ENCODE measurements at places on chromosomes 3 and 15.

GRCh38 chr15:52518487-52519371 lies 10.0 kb downstream of the MYO5A start:
- no peak for DNase-seq

DNA sequence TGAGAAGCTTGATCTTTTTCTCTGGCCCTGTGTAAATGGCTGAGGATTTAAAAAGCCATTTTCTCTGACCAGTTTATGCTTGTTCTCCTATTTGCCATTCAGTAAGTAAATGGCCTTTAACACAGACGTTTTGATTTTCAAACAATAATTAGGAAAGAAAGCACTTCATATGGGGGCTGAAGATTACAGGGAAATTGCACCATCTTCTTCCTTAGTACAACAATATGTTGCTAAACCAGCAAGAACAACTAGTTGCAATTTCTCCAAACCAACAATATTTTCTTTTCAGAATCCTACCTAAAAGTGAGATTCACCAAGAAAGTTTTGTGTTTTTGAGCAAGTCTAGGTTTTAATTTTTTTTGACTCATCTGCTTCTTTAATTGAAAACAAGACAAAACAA lies 80.5 kb upstream of the CCNL1 start:
- no peak for DNase-seq

DNA sequence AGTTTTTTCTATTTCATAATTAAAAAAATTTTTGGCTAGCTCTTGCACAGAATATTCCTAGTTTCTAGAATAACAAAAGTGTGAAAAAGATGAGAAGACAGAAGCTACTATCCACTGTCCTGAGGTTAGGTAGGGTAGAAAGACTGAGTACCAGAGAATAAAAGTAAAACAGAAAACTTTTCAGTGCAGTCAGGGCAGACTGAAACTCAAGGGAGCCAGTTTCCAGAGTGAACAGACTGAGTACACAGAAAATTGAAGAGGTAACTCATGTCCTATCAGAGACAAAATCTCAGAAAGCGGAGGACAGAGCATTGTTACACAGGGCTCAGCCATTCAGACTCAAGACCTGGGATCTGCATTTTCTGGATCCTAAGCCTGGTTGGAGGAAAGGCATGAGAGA lies 8.8 kb upstream of the FBXO40 start:
- DNase-seq, result no peak

DNA sequence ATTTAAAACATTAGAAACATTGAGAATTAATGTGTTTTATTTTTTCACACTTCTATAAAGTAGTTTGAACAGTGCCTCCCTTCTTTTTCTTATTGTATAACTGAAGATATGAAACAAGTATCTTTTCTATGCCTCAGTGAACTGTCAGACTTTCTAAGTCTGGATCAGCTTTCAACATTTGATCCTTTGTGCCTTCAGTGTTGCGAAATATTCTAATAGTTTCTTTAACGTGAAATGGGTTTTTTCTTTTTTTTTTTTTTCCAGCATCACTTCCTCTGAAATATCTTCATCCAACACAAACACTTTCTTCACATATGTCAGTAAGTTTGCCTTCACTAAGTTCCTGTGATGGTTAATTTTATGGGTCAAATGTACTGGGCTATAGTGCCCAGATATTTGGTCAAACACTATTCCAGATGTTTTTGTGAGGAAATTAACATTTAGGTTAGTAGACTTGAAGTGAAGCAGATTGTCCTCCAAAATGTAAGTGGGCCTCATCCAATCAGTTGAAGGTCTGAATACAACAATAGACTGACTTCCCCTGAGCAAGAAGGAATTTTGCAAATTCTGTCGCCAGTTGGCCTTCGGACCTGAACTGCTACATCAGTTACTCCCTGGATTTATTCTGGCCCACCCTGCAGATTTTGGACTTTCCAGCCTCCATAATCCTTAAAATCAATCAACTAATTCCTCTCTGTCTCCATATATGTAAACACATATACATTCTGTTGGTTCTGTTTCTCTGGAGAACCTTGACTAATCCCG lies 6.4 kb upstream of the CPOX start:
- DNase-seq, result no peak

DNA sequence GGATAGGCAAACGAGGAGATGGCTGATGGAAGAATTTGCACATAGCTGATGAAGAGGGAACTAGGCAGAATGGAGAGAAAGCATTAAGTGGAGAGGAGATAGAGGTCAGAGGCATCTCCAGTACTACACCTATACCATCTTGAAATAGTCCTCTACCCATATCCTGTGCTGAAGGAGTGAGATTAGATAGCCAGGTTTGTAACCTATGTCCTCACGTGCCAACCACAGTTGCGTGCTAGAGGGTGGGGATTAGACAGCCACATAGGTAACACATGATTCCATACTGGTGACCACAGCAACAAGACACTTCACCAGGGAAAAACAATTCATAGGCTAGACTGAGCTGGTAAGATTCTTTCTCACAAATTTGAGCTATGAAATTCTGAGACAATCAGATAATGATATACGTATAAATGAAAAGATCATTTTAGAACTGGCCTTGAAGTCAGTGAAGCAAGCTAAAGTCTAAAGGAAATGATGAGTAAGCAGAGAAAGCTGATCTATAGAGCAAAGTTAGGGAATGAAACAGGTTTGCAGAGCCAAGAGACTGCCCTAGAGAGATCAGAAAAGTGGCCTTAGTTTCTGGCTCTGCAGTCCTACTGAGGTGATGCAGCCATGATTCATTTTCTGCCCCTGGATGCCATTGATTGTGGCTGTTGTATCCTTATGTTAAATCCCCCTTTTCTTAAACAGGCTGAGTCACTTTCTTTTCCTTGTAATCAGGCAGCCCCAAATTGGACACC lies 17.7 kb downstream of the MYNN start:
- no peak for DNase-seq

- DNase-seq, result no peak
Measured at GRCh38 chr3:29557186-29557585, 276.3 kb downstream of the RBMS3 start.

- DNase-seq, result no peak
Measured at GRCh38 chr15:91270747-91271146, 170.7 kb downstream of the SV2B start.

DNA sequence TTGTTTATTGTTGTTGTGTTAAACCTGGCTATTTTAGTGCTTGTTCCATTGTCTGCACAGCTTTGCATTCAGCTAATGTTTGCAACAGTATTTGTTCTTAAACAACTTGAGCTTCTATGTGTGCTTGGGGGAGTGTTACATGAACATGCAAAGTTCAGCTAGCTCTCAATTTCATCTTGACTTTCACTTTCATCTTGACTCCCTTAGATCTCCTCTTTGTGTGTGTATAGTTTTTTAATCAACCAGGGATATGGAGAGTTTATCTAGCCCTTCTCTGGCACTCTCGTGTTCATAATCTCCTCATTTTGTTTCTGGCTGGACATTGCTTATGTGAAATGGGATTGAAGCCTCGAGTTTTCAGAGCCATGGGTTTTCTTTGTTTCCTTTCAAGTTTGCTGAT lies 212.4 kb upstream of the ZBTB20 start:
- DNase-seq, result no peak

DNA sequence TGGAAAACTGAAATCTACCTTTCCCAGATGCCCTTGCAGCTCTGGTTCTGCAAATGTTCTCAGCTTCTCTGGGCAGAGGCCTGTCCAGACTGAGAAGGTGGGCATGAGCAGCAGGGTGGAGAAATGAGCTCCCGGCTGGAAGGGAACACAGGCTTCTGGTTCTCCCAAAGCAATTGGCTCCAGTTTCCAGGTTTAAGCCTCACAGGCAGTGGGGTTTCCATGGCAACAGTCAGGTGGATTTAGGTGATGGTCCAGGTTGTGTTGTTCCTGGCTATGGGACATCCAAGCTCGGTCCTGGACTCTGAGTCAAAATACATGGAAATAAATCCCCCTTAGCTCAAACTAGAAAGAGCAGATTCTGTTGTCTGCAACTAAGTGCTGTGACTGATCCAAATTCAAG lies 94.6 kb upstream of the IQSEC1 start:
- DNase-seq, result peak; percentile 8

DNA sequence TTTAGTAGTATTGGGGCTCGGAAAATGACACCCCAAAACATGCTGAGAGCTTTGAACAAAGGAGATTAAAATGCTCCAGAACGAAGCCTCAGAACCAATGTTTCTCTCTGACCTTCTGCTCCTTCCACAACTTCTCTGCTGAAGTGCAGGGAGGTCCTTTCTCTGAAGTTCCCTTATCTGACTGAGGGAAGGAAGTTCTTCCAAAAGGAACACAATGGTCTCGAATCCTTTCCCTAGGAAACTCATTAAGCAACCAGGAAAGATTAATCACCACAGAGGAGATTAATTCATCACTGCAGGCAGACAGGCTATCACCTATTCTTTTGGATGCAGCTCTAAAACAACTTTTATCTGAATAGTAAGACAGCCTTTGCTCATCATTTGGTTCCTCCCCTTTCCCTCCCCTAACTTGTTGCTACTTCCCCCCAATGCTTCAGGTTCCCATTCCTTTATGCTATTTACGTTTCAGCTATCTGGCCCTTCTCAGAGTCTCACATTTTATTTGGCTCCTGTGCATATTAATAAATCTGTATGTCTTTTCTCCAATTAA lies 18.2 kb upstream of the WDR49 start:
- DNase-seq, result no peak

DNA sequence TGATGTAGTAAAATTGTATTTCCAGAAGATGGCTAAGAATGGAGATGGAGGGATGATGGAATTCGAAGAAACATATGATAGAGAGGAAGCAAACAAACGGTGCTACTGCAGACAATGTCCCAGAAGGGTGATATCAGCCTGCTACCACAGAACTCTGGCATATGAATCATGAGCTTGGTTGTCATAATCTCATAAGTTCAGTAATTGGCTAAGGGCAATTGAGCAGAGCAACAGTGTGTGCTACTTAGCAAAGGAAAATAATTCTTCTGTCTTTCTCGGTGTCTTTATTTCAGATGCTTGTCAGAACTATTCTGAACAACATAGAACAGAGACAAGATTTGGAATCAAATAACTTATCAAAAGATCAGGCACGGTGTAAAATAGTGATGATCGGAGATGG lies 407.3 kb downstream of the GBE1 start:
- DNase-seq, result no peak

DNA sequence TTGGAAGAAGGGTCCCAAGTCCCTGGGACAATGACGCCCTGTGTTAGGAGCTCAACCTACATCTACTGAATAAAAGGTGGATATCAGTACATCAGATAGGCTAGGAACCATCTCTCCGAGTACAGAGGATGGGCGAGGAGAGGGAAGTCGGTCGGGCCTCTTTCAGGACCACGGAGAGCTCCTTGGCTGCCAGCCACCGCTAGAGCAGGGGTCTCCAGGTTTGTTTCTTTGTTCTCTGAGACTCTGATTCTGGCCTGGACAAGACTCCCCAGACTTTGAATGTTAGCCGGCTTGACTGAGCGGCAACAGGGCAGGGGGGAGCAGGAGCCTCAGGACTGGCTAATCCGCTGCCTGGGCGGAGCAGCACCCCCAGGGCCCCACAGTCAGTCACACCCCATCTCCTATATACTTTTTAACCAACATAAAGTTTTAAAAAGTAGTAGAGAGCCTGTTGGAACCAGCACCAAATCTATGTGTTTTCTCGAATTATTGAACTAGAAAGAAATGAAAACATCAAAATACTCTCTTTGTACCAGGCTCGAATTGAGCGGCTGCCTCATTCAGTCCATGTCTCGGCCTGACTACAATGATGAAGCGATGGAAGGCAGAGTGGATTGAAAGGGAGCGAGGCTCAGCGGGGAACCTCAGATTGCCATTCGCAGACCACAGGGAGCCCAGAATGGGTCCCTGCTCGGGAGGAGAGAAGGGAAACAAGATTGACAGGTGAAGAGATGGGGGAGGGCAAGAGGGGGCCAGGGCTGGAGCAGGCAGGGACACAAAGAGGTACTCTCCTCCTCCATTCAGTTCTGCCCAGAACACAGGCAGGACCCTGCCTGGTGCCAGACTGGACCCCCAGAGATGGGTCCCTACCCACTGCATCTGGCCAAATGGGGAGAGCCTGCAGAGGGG lies 131.6 kb downstream of the TPRA1 start:
- DNase-seq, result no peak

GRCh38 chr3:50256978-50257890 lies 11.7 kb upstream of the SEMA3B start:
- DNase-seq, result no peak

- no peak for DNase-seq
Measured at GRCh38 chr15:39819533-39819932, 36.9 kb upstream of the FSIP1 start.

GRCh38 chr3:38348903-38349302 lies 2.3 kb downstream of the XYLB start:
- no peak for DNase-seq

DNA sequence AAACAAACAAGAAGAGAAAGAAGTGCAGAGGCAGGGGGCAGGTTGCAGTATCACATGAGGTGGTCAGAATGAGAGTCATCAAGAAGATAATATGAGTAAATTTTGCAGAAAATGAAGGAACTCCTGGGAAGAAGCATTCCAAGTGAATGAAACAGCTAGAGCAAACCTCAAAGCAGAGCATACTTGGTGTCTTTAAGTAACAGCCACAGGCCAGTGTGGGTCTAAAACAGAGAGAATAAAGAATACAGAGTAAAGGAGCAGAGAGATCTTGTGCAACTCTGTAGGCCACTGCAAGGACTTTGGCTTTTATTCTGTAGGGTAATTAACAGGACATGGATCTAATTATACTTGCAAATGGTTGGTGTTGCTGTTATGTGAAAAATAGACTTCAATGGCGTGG lies 81.3 kb downstream of the STAC start:
- no peak for DNase-seq
